ENCODE measurements at places on chromosomes 16 and 17.

- DNase-seq = no peak
Observed at GRCh38 chr17:75390982-75391381, 14.5 kb downstream of the GRB2 start.

DNA sequence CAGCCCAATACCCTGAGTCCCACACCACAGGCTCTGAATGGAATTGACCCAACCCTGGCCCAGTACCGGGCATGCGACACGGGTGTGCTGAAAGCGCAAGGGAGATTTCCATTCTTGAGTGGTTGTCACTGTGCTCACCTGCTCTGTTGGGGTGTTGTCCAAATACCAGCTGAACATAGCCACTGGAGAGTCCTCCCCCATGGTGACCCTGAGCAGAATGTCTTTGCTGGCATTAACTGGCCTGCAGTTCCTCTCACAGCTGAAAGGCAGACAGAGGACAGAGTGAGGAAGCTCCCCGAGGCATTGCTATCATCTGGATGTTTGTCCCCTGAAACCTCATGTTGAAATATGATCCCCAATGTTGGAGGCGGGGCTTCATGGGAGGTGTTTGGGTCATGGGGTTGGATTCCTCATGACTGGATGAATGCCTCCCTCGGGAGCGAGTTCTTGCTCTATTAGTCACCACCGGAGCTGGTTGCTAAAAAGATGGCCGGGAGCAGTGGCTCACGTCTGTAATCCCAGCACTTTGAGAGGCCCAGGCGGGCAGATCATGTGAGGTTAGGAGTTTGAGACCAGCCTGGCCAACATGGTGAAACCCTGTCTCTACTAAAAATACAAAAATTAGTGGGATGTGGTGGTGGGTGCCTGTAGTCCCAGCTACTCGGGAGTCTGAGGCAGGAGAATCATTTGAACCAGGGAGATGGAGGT is 57.3 kb upstream of the BCO1 start:
- peak; percentile 90 for DNase-seq

DNA sequence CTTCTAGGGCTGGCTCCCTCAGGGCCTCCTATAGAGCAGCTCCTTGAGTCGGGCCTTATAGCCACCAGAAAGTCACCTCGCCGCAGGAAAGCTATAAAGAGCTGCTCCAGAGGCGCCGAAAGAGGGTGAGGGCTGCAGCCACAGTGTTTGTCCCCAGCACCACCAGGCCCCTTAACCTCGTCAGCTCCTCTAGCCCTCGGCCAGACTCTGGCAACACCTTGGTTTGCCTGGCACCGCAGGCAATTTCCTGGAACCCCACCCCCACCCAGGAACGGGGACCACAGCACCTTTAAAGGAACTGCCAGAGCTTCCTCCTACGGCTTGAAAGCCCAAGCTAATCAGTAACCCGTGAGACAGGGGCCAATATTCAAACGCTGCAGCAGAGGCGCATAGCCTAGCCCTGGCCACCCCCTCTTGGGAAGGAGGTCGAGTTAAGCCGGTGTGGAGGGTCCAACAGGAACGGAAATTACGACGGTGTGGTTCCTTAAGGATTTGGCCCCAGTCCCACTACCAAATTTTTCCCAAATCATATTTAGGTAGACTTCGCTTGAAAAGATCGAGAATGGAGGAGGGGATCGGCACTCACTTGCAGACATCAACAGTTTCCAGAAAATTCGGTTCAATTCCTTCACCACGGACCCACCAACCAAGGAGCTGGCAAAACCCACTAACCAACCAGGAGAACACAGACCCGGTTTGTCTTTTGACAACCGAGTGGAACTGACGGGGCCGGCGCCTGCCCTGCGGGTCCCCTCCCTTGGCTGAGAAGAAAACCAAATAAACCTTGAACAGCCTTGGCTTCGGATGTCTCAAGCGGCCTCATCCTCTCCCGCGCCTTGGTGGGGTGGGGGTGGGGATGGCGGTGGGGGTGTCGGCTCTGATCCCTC is 3.0 kb downstream of the HOXB6 start:
- no peak for DNase-seq

- no peak for DNase-seq
Observed at GRCh38 chr17:81453712-81454111, 58.5 kb downstream of the BAHCC1 start.

GRCh38 chr17:61211236-61211635 is 188.4 kb upstream of the TBX2 start:
- no peak for DNase-seq

DNA sequence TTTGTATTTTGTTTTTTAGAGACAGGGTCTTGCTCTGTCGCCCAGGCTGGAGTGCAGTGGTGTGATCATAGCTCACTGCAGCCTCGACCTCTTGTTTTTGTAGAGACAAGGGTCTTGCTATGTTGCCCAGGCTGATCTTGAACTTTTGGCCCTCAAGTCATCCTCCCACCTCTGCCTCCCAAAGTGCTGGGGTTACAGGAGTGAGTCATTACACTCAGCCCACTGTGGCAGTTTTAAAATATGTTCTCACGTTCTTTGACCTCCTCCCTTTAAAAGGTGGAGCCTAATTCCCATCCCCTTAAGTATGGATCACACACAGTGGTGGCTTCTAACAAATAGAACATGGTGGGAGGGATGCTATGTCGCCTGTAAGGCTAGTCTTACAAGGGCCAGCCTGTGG is 67.7 kb downstream of the ZDHHC7 start:
- DNase-seq = no peak

DNA sequence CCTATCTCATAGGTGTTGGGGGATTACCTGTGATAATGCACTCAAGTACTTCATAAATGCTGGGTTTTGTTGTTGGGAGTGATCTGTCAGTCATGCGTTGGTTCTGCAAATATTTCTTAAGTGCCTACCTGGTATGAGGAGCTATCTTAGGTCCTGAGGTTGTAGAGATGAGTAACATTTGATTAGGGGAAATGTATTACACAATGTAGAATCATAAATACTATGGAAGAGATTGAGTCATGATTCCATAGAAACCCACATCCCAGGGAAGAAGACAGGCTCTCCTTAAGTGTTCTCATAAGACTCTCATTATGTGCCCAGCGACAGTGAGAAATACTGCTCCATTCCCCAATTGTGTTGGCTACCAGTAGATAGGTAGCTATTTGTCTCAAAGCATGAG is 240.1 kb downstream of the FTO start:
- DNase-seq = no peak

DNA sequence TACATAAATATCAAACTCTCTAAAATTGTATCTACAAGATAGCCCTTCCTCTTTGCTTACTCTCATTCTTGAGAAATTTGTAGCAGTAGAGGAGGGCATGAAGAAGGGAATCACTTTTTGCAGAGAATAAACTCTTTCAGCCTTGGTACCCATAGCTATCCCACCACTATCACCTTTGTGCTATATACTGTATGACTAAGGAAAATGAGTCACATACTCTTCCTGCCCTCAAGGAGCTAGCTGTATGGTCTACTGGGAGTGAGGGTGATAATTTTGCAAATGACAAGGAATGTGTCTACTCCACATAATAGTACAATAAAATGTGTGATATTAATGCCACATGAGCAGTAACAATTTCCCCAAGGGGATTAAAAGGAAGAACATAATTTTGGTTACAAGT is 184.6 kb upstream of the WSB1 start:
- no peak for DNase-seq

GRCh38 chr16:68355447-68356248 is 44.8 kb downstream of the PRMT7 start:
- no peak for DNase-seq

- no peak for DNase-seq
Observed at GRCh38 chr17:3335876-3336275, 37.7 kb upstream of the OR3A1 start.

Measured in neuronal stem cell (in vitro differentiated cells).